ENCODE measurements at places on chromosomes 7 and 10. TPM values are rescaled to one million over a fixed set of nuclear protein-coding genes. Genes with fewer than 3 reads are reported as not detected.

GRCh38 chr7:111867348-111867931, 305.1 kb upstream of the IMMP2L start:
- DNase-seq: no peak

GRCh38 chr7:156515911-156516790, 124.4 kb upstream of the RNF32 start:
- DNase-seq: no peak

DNA sequence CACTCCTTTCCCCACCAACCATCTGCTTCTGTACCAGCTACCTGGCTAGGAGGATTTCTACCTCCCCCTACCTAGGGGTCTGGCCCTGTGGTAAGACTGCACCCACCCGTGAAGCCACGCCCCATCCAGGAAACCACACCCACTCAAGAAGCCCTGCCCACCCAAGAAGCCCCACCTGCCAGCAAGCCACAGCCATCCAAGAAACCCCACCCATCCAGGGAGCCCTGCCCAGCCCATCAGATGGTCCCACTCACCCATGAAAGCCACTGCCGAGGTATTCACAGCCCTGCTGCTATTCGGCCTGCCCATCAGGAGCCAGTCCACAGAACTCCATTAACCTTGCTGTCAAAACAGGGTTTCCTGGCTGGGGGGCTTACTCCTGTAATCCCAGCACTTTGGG, 15.6 kb upstream of the MUC3A start:
- no peak for DNase-seq

- no peak for DNase-seq
These were observed 132.6 kb upstream of the RSU1 start for GRCh38 chr10:16949816-16950215.

DNA sequence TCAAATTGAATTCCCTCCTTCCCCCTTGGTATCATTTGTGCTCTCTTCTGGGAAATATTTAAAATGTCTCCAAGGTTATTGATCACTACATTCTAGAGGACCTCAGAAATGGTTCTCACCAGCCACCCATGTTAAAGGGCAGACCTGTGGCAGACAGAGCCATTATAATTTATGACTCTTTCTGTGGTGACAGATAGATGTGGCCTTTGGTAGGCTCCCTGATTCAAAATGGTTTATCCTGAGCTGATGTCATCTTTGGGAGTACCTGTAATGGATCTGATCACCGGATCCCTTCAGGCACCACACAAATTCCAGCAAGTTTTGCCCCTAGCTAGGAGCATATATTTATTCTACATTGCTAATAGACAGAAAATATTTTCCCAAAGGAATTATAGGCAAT, 267.5 kb downstream of the SDK1 start:
- DNase-seq: no peak

DNA sequence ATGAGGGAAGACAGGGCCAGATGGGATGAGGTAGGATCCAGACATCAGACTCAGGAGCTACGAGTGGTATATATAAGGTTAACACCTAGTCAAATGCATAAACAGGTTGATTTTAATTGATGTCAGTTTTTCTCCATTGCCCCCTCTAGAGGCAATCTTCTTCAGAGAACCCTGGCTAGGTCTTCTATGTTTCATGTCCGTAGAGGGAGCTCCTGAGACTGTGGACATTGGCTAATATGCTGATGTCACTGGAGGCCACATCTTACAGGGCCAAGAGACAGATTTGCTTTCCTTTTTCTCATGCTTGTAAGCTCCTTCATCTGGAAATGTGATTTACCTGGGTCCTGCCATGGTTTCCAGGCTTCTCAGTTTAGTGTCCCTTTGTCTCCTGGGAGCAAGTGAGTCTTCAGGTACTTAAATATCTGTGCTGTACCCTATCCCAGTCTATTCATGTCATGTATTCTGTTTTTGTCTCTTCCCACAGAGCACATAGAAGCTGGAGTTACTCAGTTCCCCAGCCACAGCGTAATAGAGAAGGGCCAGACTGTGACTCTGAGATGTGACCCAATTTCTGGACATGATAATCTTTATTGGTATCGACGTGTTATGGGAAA, 161.6 kb upstream of the PRSS1 start:
- peak; percentile 39 for DNase-seq

DNA sequence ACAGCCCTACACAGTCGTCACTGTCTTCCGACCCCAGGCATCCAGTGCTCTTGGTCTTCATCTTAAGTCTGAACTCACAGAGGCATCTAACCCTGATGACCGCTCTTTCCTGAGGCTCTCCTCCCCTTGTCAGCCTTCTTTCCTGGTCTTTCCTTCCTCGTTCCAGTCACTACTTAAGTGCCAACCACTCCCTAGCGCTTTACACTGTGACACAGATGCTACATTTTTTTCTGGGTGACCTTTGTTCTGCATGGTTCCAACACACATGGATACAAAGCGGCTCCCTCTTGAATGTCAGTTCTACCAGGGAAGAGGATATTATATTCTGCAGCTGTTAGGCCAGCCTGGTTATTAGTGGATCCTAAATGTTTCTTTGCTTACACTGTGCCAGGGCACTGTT, 12.7 kb downstream of the YWHAG start:
- DNase-seq: no peak

The ACSL5 gene
- total RNA-seq: 0.81 TPM

The ADARB2 gene
- total RNA-seq: not detected

The MEOX2 gene
- total RNA-seq: not detected
